ENCODE measurements at places on chromosomes 1 and 21.

- DNase-seq, result no peak
Observed at GRCh38 chr1:29629401-29629800, 393.1 kb downstream of the PTPRU start.

DNA sequence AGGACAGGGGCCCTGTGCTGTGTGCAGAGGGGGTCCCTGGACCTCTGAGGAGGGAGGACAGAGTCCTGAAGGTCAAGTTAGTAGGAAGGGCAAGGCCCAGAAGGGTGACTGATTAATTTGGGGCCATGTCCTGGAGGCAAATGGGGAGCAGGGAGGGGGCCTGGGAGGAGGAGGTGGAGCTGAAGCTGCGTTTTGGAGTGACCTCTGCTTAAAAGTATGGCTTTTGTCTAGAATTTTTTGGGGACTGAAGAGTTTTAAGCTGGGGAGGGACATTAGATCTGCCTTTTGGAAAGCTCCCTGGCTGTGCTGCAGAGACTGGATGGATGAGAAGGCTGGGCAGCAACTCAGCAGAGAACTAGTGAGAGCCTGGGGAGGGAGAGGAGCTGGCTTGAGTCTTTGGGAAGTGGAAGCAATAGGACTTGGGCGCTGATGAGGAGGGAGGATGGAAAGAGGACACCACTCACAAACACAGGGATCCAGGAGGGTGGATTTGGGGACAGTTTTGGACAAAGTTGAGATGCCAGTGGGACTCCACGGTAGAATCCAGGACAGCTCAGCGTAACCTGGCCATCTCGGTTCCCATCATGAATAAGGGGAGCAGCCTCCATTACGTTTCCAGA lies 52.9 kb downstream of the ACBD3 start:
- DNase-seq, result no peak

GRCh38 chr1:43237121-43237520 lies 32.7 kb upstream of the TMEM125 start:
- no peak for DNase-seq

GRCh38 chr1:155070721-155071569 lies 7.4 kb downstream of the EFNA4 start:
- DNase-seq, result no peak

- DNase-seq, result peak; percentile 39
Observed at GRCh38 chr1:110513511-110513910, 5.5 kb downstream of the KCNA10 start.

GRCh38 chr1:185566995-185567394 lies 167.2 kb upstream of the HMCN1 start:
- DNase-seq, result no peak

- no peak for DNase-seq
Observed at GRCh38 chr1:39572379-39573096, 4.1 kb downstream of the PABPC4 start.

DNA sequence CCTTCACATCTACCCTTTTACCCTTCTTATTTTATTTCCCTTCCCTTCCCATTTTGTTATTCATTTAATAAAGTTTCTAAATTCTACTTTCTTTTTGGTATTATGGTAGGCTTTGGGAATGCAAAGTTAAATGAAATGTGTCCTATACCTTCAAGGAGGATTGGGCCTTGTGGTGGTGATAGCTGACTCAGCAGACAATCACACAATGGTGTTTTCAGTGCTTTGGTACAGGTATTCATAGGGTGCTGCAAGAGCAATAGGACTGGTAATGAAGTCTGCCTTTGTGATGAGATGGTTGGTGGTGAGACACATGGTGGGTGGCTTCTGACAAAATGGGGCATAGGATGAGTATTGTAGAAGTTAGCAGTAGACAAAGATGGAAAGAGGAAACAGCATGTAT lies 21.9 kb upstream of the SPAG17 start:
- no peak for DNase-seq

- DNase-seq, result peak; percentile 33
Observed at GRCh38 chr21:21163904-21164303, 165.7 kb downstream of the NCAM2 start.

DNA sequence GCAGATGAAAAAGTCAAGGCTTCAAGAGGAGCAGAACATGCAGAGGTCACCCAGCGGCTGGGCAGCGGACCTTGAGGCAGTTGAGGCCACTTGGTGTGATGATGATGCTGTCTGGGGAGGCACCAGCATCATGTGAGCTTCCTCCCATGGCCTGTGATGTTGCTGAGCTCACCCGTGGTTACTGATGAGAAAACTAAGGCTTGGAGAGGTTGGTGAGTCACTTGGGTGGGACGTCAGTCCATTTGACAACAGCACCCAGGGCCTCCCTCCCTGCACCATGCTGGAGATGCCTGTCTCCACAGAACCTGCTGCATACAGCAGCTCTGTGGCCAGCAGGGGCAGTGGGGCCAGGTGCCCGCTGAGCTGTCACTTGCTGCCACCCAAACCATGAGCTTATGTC lies 146.8 kb downstream of the NPHP4 start:
- no peak for DNase-seq
